ENCODE measurements at places on chromosomes 4 and X.
A peak's percentile ranks its signal among the peaks of the same experiment; 100 is the strongest.

DNA sequence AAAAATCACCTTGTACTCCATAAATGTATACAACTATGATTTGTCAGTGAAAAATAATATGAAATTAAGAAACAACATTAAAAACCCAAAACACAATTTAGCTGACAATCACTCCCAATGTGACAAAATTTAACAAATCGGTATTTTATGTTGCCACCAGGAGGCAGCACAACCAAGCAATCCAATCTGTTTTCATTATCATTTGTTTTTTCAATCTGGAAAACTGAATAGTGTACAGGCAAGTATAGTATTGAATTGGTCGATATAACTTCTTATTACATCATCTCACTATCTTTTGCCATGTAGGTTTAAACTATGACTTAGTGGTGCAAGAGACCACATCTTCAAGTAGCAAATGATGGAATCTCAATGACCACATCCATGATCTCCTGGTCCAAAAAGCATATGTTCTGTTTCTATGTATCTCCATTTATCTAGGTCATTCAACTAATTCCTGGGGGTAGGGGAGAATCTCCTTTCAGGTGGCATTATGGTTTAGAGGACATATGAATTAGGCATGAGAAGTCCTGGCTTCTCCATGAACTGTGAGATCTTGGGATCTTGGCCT, 112.9 kb upstream of the AGA start:
- no peak for DNase-seq

- DNase-seq, result no peak
Measured at GRCh38 chr4:8501781-8502180, 61.2 kb downstream of the TRMT44 start.

GRCh38 chr4:42845586-42845985, 46.9 kb upstream of the GRXCR1 start:
- DNase-seq, result no peak

DNA sequence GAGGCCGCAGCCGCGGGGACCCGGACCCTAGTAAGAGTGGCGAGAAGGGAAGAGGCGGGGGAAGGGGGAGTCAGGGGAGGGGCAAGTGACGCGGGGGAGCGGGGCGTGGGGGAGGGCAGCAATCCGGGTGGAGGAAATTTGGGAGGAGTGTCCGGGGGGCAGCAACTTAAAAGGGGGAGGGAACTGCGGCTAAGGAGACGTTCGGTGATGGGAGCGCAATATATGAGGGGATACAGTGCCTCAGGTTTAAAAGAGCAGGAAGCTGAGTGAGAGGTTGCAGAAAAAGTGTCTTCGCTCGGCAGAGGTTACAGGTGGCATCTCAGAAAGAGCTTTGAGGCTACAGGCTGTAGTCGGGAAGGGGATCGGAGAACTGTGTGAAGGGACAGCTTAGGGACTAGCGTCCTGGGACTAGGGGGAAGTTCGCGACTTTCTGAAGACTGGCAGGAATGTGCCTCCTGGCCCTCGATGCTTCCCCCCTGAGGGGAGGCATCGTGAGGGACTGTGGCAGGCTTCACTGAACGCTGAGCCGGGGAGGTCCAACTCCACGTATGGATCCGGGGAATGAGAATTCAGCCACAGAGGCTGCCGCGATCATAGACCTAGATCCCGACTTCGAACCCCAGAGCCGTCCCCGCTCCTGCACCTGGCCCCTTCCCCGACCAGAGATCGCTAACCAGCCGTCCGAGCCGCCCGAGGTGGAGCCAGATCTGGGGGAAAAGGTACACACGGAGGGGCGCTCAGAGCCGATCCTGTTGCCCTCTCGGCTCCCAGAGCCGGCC, 519 bp downstream of the FOXO4 start:
- peak; percentile 12 for DNase-seq

GRCh38 chr4:7217474-7218321, 25.4 kb downstream of the SORCS2 start:
- no peak for DNase-seq

- no peak for DNase-seq
Measured at GRCh38 chr4:80208610-80209339, 11.5 kb downstream of the PRDM8 start.

- DNase-seq, result no peak
Measured at GRCh38 chrX:110173192-110174175, 144.4 kb downstream of the AMMECR1 start.

DNA sequence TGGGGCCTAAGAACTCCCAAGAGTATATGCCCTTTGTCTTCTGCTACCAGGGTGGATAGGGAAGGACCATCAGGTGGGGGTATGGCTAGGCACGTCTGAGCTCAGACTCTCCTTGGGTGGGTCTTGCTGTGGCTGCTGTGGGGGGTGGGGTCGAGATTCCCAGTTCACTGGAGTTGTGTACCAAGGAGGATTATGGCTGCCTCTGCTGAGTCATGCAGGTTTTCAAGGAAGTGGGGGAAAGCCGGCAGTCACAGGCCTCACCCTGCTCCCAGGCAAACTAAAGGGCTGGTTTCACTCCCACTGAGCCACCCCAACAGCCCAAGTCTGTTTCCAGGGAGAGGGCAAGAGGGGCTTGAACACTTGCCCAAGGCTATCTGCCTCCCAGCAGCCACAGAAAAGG, 249.7 kb downstream of the NR3C2 start:
- no peak for DNase-seq

GRCh38 chr4:89949782-89950387, 55.2 kb downstream of the MMRN1 start:
- DNase-seq, result no peak

GRCh38 chrX:32871636-32872035, 339.7 kb downstream of the DMD start:
- DNase-seq, result no peak
